ENCODE measurements at places on chromosomes 2 and 18.

GRCh38 chr2:36671731-36672130, 24.8 kb upstream of the VIT start:
- no peak for DNase-seq

DNA sequence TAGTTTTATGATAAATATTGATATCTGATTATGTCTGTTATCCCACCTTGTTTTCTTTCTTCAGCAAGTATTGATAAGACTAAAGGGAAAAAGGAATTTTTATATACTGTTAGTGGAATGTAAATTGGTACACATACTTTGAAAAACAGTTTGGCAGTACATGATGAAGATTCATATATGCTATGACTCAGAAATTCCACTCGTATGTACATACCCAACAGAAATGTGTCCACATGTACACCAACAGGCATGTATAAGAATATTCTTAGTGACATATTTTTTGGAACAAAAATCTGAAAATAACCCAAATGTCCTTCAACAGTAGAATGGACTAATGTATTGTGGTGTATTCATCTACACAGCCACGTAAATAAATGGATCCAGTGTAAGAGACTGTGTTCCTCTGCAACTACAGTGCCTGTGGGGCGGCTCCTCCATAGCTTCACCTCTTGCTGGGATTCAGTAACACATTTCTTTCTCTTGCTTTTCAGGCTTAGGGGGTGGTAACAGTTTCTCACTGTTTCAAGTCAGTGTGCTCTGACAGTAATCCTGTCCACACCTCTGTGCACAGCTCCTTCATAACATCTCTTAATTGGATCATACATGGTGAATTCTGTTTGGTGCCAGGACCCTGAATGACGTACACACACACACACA, 35.5 kb upstream of the ALMS1 start:
- no peak for DNase-seq

DNA sequence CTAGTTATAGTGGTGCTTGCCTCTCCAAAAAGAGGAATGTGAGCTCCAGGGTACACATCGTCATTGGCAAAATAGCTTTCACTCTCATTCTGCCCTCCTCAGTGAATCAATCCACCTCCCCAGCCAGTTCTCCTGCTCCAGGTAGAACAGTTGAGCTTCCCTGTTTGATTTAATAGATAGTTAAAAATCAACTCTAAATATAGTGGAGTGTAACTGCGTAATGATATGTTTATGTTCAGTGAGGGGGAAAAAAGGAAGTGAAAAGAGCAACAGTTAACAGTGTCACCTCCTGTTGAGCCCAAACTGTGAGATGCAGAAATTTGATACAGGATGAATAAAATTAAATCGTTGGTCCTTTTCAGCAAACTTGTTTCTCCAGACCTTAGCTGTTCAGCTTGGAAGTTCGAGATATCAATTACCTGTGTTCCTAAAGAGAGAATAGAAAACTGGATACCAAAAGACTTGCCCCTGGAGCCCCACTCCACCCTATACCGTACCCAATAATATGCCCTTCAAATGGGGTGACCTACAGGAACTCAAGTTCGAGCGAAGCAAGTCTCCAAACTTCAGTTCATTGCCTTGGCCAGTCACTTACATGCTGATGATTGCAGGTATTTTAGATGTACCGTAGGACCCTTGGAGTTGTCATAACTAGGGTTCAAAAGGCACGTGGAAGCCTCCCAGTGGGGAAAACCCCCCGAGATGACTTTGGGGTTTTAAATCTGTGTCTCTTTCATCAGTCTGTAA, 708.4 kb downstream of the RNF144A start:
- no peak for DNase-seq

- no peak for DNase-seq
Observed at GRCh38 chr2:16655905-16656642, 9.6 kb downstream of the CYRIA start.

GRCh38 chr2:157830696-157831570, 45.2 kb downstream of the ACVR1 start:
- peak; percentile 83 for DNase-seq

DNA sequence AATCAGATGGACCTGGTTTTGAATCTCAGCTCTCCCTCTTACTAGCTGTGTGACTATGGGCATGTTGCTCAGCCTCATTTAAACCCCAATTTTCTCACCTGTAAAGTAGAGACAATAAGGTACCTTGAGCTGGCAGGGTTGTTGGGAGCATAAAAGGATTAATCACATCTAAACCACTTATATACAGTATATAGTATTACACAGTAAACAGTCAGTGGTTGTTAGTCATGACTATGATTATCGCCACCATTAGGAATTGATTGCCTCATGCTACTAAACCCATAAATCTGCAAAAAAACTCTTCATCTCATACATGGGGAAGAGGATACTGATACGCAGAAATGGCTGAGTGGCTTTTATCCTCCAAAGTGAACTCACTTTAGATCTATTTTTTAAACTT, 65.8 kb downstream of the INO80D start:
- no peak for DNase-seq

DNA sequence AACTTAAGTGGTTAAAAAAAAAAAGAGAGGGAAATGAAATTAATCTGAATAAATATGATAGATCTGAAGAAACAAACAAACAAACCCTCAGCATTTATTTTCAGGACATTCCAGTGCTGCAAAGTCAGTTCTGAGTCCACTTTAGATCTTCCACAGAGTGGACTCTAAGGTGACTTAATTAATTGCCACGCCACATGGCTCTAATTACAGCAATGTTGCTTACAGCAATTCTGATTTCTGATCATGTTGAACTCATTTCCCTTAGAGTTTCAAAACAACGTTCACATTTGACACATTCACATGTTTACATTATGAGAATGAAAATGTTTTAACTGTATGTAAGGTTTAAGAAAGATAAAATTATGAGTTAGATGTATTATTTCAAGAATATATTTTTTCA, 38.6 kb upstream of the RASGRP3 start:
- no peak for DNase-seq

DNA sequence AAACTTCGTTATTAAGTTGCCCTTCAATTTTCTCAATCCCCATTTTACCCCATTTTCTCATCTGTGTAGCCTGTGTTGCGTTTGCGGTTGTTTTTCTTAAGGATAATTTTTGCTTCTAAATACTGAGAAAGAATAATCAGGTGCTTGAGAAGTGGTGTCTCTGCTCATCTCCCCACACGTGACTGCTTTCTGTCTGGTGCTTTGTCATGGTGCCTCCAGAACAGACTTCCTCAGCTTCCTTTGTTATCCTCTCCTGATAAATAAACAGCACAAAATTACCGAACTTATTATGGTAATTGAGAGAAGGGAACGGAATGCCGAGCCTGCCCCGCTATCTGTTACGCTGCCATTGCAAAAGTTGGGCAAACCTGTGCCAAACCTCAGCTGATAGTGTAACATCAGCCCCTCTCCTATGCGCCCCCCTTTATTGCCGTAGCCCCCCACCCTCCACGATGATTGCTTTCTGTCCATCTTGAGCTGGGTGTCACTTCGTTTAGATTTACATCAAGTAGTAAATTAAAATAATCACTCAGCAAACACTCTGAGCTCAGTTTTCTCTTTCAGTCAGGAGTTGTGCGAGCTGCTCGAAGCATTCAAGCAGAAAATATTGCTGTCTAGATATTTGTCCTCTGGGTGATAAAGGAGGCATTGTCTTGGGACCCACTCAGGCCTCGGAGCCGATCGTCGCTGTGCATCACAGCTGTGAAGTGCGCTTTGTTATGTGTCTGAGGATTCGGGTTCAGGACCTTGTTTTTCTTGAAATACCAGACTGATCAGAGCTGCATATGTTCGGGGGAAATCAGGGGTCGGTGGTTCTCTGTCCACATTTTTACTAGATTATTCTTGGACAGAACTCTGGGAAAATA, 1008.5 kb upstream of the FANCL start:
- DNase-seq: no peak

- DNase-seq: no peak
Observed at GRCh38 chr2:30714811-30715709, 92.2 kb downstream of the CAPN13 start.

- DNase-seq: peak; percentile 57
Observed at GRCh38 chr18:35386600-35387100, 9.5 kb upstream of the ZNF396 start.
